ENCODE measurements at places on chromosomes 5 and 9.

GRCh38 chr5:96149546-96149945 lies 187.9 kb upstream of the ELL2 start:
- no peak for DNase-seq

DNA sequence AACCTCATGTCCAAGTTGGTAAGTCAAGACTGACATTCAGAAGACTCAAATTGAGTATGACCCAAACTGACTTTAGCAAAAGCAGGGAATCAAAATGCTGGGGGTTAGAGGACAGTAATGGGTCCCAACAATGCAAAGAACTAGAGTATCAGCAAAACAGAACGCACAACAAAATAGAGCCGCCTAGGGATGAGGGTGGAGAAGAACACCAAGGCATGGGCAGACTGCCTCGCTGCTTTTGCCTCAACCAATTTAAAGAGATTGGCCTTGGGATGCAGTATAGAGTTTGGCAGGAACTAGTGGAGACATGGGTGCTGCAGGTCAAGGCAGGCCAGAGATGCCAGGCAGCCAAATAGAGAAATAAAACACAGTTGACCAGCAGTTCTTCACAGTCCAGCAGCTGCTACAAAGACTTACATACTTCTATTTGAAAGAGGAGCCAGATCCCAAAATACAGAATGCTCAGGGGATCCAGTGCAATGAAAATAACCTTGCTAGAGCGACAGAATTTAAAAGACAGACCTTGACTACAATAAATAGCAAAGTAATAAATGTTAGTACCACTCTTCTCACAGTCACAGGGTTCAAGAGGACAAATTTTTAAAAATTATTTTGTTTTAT lies 83.9 kb upstream of the NIPBL start:
- no peak for DNase-seq

- no peak for DNase-seq
Measured at GRCh38 chr9:116484492-116485061, 202.5 kb upstream of the TRIM32 start.

DNA sequence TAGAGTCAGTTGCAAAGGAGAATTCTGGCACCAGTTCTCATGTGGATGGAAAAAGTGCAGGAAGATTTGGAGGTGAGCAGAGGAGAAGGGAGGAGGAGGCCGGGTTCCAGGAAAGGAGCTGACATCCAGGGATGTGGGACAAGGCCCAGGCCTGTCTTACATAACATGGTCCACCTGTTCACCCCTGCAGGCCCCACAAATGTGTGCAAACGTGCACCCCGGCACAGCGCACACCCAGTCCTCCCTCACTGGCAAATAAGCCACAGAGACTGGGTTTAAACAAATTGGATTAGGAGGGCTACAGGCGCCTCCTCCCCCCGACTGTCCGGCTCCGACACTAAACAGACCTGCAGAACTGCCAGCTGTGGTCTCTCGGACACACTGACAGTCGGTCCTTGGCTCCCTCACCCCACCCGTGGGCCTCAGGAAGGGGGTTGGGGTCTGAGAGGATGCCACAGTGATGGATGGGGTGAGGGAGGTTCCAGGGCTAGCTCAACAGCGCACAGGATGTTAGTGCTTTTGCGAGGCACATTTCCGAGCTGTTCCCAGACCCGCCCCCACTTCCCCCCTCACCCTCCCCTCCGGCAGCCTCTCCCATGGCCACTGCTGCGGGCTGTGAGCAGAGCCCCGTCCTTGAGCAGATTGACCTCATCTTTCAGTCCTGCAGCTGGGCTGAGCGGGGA lies 43.4 kb upstream of the IL17B start:
- DNase-seq = no peak

- DNase-seq = no peak
Measured at GRCh38 chr5:102927007-102927406, 171.9 kb downstream of the PAM start.

- no peak for DNase-seq
Measured at GRCh38 chr5:1409381-1410110, 35.7 kb downstream of the SLC6A3 start.

- DNase-seq = no peak
Measured at GRCh38 chr5:127590156-127590722, 58.6 kb upstream of the CTXN3 start.

- DNase-seq = no peak
Measured at GRCh38 chr9:79969393-79970145, 397.8 kb downstream of the TLE4 start.

DNA sequence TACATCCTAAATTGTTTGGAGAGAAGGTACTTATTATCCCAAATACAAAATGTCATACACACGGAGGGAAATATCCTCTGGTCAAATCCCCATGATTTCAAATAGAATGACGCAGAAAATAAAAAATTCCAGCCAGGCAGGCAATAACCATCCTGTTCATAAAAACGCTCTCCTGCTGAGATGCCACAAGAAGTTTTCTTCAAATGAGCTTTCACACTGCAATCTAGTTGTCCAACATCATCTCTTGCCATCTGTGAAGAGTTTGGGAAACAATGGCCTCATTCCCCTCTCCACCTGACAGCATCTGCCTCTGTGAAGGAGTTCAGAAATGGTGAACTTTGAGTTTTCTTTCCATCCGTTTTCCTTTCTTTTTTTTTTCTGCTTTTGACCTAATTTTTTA lies 83.3 kb upstream of the SLC30A5 start:
- no peak for DNase-seq
